ENCODE measurements at places on chromosomes 1 and 21. TPM values are rescaled to one million over a fixed set of nuclear protein-coding genes. Genes with fewer than 3 reads are reported as not detected.

Gene SPRR1A
- total RNA-seq, result not detected

Gene NPR1
- total RNA-seq, result 0.92 TPM

Gene FOXO6
- 0.82 TPM for total RNA-seq

Gene CENPF
- total RNA-seq, result 111 TPM

Gene BGLAP
- total RNA-seq, result 1.2 TPM

Gene OR6K3
- not detected for total RNA-seq

Gene ITLN1
- total RNA-seq, result not detected

Gene BARHL2
- total RNA-seq, result not detected

Gene IFNGR2
- total RNA-seq, result 52.8 TPM

Gene MPL
- total RNA-seq, result not detected

Gene SLC19A1
- 23.2 TPM for total RNA-seq

Gene TMEM59
- total RNA-seq, result 141 TPM

Gene MORN1
- total RNA-seq, result 5.6 TPM

Gene C1orf74
- 1.6 TPM for total RNA-seq

Gene BMP8B
- total RNA-seq, result 4.2 TPM

Gene ANGPTL3
- total RNA-seq, result not detected

Gene PRELP
- total RNA-seq, result not detected

Gene ST6GALNAC5
- total RNA-seq, result not detected

Gene LRRC42
- 27.8 TPM for total RNA-seq

Gene NADK
- total RNA-seq, result 33.8 TPM

Gene TEX38
- not detected for total RNA-seq

Gene SH2D1B
- total RNA-seq, result 0.15 TPM

Gene MTOR
- 17.0 TPM for total RNA-seq

Gene DONSON
- 18.1 TPM for total RNA-seq

Gene TIE1
- total RNA-seq, result not detected

Gene OR2T29
- total RNA-seq, result not detected

Gene SLC30A2
- 0.05 TPM for total RNA-seq

Gene TMPRSS2
- 0.02 TPM for total RNA-seq

Gene NCF2
- 2.3 TPM for total RNA-seq

Gene CADM3
- 0.14 TPM for total RNA-seq

Gene FALEC
- total RNA-seq, result 0.39 TPM

Gene UFC1
- total RNA-seq, result 93.5 TPM

Gene CAPZB
- 228 TPM for total RNA-seq

Gene FAM163A
- total RNA-seq, result not detected

Gene TFB2M
- 39.6 TPM for total RNA-seq

Gene PRRX1
- total RNA-seq, result not detected

Gene SLC25A34
- total RNA-seq, result 0.35 TPM

Gene SPRR2F
- total RNA-seq, result not detected

Gene GFI1
- total RNA-seq, result 0.26 TPM

Gene HAO2
- not detected for total RNA-seq

Gene HTR6
- 0.14 TPM for total RNA-seq

Gene ICOSLG
- total RNA-seq, result 2.3 TPM

Gene ANGPTL1
- total RNA-seq, result not detected

Gene MAP3K21
- total RNA-seq, result 12.0 TPM

Gene OR2L2
- not detected for total RNA-seq

Gene KIF14
- 13.1 TPM for total RNA-seq

Gene PEF1
- 48.7 TPM for total RNA-seq

Gene CD1E
- total RNA-seq, result not detected

Gene DCLRE1B
- total RNA-seq, result 9.5 TPM

Gene KRTAP21-2
- not detected for total RNA-seq

Gene CA6
- not detected for total RNA-seq

Gene LORICRIN
- not detected for total RNA-seq
